Daoy (cell line): ENCODE measurements at places on chromosomes 2 and 18. TPM values are rescaled to one million over a fixed set of nuclear protein-coding genes. Genes with fewer than 3 reads are reported as not detected.
A peak's percentile ranks its signal among the peaks of the same experiment; 100 is the strongest.

- DNase-seq = no peak
Observed at GRCh38 chr2:181474222-181474881, 17.2 kb downstream of the ITGA4 start.

GRCh38 chr2:8579485-8580085 is 102.3 kb upstream of the ID2 start:
- no peak for DNase-seq

GRCh38 chr2:67701011-67701410 is 303.9 kb downstream of the ETAA1 start:
- DNase-seq = peak; percentile 15

Gene TUBA4B
- not detected in 2 replicates for total RNA-seq

Gene LHCGR
- total RNA-seq = not detected in 2 replicates

DNA sequence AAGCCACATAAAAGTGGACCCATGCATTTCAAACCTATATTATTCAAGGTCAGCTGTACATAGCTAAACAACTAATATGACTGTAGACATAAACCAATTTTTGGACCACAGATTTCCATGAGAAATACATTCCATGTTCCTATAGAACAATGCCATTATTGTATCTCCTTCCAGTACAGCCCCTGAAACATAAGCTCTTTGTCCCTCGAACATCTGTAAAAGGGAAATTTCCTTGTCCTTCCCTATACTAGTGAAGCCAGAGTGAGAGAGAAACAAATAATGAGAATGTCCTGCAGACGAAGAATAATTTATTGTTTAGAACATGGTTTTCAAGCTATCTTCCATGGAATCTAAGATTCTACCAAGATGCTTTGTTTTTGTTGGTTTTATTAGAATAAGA is 75.3 kb downstream of the GORASP2 start:
- DNase-seq = no peak

- peak; percentile 13 for DNase-seq
Observed at GRCh38 chr2:67346718-67347407, 50.3 kb upstream of the ETAA1 start.

Gene REG3G
- total RNA-seq = not detected in 2 replicates

DNA sequence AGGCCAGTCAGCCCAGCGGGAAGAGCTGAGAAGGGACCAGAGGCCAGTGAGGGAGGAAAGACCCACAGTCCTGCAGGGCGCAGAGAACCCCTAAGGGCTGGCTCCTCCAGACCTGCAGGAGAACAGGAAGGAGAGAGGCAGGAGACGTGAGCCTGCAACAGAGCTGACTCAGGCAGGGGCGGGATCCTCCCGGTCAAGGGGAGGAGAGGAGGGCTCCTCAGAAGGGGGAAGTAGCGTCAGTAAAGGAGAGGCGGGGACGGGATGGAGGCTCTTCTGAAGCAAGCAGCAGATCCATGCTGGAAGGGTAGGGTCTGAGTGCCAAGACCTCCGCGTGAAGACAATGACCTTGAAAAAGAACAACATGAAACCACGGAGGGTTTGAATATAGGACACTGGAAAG is 50.8 kb downstream of the TRABD2A start:
- peak; percentile 32 for DNase-seq

- DNase-seq = peak; percentile 75
Observed at GRCh38 chr2:158894078-158894477, 74.4 kb upstream of the TANC1 start.

Gene CHN1
- 27.4 and 34.4 TPM in 2 replicates for total RNA-seq

Gene CAPN13
- not detected in 2 replicates for total RNA-seq
